ENCODE measurements at places on chromosomes 7 and 10. TPM values are rescaled to one million over a fixed set of nuclear protein-coding genes. Genes with fewer than 3 reads are reported as not detected.
A peak's percentile ranks its signal among the peaks of the same experiment; 100 is the strongest.

ABLIM1 gene
- 43.9 TPM for polyA plus RNA-seq

FRMPD2 gene
- polyA plus RNA-seq, result 0.09 TPM

TES gene
- 13.1 TPM for polyA plus RNA-seq

GRCh38 chr7:82469207-82469606 lies 25.6 kb upstream of the CACNA2D1 start:
- no peak for DNase-seq

GRCh38 chr10:97708976-97709946 lies 4.3 kb upstream of the MARVELD1 start:
- peak; percentile 87 for DNase-seq

- no peak for DNase-seq
Measured at GRCh38 chr7:16422103-16422435, 731 bp upstream of the CRPPA start.

- DNase-seq, result no peak
Measured at GRCh38 chr7:80218723-80219122, 84.1 kb downstream of the GNAI1 start.

GRCh38 chr10:101803511-101803910 lies 14.7 kb downstream of the OGA start:
- DNase-seq, result no peak

DNA sequence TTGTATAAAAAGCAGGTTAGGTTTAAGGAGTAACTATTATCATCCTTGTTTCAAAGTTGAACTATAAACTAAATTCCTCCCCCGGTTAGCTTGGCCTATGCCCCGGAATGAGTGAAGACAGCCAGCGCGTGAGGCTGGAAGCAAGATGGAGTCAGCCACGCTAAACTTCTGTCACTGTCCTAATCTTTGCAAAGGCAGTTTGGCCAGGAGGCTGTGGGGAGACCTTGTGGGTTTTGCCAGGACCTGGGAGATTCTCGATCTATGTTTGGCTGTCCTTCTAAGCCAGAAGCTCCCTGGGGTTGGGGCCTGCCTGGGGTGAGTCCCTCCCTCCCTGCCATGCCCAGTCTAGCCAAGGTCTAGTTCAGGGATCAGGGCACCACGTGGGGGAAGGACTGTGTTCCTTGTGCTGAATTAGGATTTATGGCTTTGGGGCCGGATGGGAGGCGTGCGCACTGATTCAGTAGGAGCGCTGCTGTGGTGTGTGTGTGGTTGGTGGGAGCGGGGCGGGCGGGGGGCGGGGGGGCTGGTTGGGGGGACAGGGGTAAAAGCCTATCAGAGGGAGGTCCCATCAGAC lies 871 bp upstream of the GTF2IRD1 start:
- peak; percentile 35 for DNase-seq
